ENCODE measurements at places on chromosomes 1 and 21.

DNA sequence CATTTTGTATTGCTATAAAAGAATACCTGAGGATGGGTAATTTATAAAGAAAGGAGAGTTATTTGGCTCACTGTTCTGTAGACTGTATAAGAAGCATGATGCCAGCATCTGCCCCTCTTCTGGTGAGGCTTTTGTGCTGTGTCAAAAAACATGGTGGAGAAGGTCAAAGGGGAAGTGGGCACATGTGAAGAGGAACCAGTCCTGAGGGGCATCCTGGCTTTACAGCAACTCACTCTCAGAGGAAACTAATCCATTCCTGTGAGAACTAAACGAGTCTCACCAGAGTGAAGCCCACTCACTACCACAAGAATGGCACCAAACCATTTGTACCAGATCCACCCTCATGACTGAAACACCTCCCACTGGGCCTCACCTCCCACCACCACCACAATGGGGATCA, 18.8 kb upstream of the SELP start:
- DNase-seq: no peak

DNA sequence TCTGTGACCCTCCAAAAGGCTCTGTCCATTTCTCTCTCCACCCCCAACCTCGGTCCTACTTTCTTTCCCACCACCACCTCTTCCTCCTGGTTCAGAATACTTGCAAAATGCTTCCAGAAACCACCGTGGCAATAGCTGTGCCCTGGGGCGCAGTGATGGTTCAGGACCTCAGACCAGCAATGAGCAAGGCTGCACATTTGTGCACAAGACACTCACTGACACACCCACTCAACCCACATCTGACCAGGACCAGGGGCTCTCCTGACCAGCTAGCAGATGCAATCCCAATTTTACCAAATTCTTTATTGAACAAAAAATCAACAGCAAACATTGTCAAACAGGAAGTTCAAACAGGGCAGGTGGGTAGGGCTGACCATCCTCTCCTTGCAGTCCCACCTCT, 25.7 kb downstream of the SPOCD1 start:
- DNase-seq: no peak

DNA sequence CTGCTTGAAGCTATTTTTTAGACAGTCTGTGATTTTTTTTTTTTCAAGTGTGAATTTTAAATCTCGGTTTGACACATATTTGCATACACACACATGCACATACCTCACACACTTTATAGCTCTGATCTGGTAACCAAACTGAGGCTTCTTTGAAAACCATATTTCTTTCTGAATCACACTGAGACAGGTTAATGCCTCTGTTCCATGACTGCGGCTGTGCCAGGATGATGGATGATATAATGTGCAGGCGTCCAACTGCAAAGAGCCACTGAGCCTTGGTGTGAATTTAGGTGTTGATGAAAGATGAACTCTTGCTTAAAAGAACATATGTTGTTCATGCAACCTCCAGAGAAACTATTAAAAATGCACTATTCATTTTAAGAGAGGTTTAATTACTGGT, 504.0 kb upstream of the OLFM3 start:
- no peak for DNase-seq

- DNase-seq: no peak
These were observed 175.1 kb upstream of the CSF3R start for GRCh38 chr1:36657826-36658225.

DNA sequence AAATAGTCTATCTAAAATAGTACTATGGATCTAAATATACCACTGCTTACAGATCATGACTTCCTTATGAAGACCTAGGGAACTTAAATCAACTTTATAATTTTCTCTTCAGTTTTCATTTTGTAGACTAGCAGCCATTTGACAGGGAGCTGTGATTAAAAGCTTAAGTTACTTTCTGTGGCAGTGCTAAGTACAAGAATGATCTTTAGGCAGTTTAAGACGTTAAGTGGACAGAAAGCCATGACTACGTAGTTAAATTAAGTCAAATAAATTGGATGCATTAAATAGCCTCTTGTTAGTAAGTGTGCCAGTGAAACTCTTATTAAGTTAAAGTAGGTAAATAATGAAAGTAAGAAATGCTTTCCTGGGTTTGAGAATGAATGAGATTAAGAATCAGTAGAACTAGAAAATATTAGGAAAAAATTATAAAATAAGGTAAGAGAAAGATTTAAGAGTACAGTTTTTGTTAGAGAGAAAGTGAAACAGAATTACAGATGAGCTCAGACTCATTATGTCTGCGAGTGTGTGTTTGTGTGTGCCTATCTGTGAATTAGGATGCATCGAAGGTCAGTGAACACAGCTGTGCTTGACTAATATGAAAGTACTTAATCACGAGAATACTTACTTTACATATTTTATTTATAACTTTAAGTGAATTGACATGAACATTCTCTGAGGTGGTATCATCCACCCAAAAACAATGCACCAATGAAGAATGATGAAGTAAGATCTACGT, 336.9 kb downstream of the KCNT2 start:
- no peak for DNase-seq

- no peak for DNase-seq
These were observed 597.3 kb upstream of the PLXNA2 start for GRCh38 chr1:208841436-208841835.

- no peak for DNase-seq
These were observed 161.8 kb downstream of the DSCAM start for GRCh38 chr21:40685141-40685540.

- no peak for DNase-seq
These were observed 28.1 kb downstream of the KCNA10 start for GRCh38 chr1:110490791-110491451.

DNA sequence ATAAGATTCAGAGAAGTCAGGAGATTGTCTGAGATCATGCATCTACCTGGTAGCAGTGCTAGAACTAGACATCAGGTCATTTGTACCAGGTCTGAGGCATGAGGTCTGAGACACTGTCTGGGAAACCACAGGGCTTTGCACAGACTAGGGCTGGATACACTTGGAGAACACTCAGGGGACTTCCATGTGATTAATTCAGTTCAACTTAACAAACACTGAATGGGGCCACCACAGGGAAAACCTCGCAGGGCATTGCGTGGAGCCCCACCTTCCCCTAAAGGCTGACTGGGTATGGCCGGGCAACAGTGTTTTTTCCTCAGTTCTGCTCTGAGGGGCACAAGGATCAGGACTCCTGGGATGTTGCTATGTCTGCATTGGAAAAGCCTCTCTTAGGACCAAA, 86.5 kb upstream of the WARS2 start:
- no peak for DNase-seq

DNA sequence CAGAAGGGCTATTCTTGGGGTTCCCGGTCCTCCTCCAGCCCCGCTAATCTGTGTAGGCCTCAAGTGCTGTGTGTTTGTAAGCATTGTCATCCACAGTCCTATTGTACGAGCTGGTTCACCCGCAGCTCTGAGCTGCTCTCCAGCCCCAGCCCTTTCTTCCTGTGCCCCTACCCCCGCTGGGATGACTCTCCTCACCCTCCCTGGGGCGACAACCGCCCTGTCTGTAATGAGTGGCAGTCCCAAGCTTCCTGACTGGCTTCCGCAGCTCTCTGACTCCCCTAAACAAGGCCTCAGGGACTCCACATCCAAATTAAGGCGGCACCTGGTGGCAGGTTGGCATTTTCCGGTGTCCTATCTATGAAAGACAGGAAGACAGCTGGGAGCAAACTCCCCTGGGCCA, 45.8 kb downstream of the TFF3 start:
- no peak for DNase-seq

All from RWPE1 (cell line).